Vagina (tissue), 2 donors: ENCODE measurements at places on chromosomes 16 and 17.

DNA sequence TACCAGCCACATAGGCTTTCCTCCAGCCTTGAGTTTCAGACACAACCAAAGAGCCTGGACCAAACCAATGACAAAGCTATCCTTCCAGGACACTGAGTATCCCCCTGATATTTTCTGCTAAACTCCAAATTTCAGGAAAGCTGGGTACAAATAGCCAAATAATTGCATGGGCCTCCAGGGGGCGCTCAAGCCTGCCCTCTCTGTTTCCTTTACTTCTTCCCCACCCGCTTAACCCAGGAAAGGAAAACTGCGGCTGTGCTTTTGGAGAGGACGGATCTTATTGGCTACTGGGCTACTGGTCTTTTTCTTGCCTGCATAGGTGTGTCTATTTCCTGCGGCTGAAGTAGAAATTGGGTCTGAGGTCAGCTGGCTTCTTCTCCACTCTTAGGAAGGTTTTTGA is 30.1 kb downstream of the GNGT2 start:
- DNase-seq = no peak

DNA sequence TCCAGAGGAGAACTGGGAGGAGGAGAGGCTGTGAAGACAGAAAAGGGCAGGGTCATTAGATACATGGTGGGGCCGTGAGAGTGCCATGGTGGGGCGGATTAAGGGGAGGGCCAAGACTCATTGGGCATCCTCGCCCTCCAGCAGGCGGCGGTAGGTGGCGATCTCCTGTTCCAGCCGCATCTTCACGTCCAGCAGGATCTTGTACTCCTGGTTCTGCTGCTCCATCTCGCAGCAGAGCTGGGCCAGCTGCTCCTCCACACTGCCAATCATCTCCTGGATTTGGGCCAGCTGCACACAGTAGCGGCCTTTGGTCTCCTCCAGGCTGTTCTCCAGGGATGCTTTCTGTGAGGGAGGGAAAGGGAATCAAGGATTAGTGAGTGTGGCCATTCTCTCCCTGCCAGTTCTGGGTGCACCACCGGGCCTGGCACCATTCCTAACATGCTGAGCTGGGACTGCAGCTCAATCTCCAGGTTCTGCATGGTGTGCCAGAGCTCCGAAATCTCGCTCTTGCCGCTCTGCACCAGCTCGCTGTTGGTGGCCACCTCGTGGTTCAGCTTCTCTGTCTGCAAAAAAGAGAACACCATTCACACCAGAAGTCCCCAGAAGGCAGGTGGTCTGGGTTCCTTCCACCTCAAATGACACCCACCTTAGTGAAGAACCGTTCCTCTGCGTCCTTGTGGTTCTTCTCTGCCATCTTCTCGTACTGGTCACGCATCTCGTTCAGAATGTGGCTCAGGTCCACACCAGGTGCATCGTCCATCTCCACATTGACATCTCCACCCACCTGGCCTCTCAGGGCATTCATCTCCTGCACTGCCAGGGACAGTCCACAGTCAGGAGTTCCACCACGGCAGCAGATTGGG is 129.0 kb downstream of the CCDC144A start:
- no peak for DNase-seq

GRCh38 chr17:75356260-75356937 is 49.1 kb downstream of the GRB2 start:
- DNase-seq = no peak

- no peak for DNase-seq
Measured at GRCh38 chr17:41167561-41167960, 460 bp downstream of the KRTAP4-3 start.

DNA sequence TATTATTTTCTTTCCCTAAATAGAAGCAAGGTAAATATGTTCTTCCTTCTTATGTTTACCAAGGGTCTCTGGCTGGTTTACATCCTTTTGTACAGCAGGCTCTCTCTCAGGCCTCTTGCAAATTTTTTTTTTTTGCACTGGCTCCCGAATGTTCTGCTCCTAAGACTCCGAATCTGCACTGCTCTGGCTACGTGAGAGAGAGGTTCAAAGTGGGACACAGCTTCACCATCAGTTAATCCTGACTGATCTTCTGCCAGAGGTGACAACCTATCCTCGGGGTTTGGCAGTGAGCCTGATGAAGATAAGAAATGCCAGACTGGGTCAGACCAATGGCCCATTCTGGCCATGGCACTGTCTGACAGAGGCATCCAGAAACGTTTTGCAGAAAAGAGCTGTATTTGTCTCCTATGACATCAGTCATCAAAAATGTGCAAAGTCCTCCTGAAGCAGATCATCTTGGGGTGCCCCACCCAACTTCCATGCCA is 136.9 kb downstream of the GRIN2A start:
- no peak for DNase-seq

- DNase-seq = no peak
Measured at GRCh38 chr16:7366041-7366440, 33.4 kb downstream of the RBFOX1 start.

- DNase-seq = no peak
Measured at GRCh38 chr16:57343221-57343620, 15.4 kb upstream of the CCL22 start.

- DNase-seq = no peak
Measured at GRCh38 chr16:89392881-89393737, 97.3 kb downstream of the ANKRD11 start.

GRCh38 chr16:68214726-68215125 is 21.2 kb downstream of the ESRP2 start:
- no peak for DNase-seq

- DNase-seq = no peak
Measured at GRCh38 chr17:1264196-1264595, 6.0 kb upstream of the BHLHA9 start.

DNA sequence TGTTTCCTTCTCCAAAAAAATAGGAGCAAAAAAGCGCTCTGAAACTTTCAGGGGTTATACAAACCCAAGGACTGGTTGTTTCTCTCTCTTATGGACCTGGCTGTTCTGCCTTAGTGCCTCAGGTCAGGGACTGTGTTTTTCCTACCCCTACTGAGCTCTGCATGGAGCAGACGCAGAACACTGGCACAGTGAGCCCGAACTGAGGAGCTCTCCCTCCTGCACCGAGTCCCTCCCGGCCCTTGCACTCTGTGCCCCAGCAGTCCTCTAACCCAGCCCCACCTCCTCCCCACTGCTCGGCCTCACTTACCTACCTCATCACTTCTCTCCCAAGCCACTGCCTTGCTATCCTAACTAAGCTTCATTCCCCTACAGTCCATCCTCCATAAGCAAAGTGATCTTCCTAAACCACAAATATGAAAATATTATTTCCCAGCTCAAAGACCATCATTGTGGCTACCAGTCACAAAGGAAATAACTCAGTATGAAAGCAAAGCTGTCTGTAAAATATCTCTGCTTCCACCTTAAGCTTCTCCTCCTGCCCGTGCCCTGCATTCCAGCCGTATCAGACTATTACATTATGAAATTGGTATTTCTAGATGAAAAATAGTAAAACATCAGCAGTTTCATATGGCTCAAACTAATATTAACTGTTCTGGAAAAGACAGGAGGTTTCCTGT is 13.6 kb downstream of the MEIOB start:
- no peak for DNase-seq

DNA sequence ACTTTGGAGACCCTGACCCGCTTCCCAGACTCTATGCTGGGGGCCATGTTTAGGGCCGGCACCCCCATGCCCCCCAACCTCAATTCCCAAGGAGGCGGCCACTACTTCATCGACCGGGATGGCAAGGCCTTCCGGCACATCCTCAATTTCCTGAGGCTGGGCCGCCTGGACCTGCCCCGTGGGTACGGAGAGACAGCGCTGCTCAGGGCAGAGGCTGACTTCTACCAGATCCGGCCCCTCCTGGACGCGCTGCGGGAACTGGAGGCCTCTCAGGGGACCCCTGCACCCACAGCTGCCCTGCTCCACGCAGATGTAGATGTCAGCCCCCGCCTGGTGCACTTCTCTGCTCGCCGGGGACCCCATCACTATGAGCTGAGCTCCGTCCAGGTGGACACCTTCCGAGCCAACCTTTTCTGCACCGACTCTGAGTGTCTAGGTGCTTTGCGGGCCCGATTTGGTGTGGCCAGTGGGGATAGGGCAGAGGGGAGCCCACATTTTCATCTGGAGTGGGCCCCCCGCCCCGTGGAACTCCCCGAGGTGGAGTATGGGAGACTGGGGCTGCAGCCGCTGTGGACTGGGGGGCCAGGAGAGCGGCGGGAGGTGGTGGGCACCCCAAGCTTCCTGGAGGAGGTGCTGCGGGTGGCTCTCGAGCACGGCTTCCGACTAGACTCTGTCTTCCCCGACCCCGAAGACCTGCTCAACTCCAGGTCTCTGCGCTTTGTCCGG is 1.1 kb downstream of the KCTD11 start:
- no peak for DNase-seq

DNA sequence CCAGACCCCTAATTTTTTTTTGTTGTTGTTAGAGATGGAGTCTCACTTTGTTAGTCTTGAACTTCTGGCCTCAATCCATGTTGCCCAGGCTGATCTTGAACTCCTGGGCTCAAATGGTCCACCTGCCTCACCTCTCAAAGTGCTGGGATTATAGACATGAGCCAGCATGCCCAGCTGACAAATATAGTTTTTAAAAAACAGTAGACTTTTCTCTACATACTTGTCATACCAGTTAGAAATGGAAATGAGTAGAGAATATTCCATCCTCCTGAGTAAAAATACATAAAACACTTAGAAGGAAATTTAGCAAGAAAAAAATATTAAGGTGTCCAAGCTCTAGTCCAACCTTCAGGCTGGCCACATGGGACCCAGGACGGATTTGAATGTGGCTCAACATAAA is 21.4 kb downstream of the C16orf78 start:
- peak; percentile 16 for DNase-seq

DNA sequence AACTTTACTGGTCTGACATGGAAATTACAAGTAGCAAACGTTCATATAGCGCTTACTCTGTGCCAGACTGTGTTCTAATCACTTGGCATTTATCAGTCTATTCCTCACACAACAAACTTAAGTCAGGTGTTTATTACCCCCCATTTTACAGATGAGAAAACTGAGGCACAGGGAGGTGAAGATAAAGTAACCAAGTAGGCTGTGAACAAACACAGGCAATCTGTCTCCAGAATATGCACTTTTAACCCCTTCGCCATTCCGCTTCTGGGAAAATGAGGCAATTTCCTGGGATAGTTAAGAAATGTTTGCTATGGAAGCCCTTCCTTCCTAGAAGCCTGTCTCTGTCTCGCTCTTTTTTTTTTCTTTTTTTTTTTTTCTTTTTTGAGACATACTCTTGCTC is 12.2 kb upstream of the CXCL16 start:
- no peak for DNase-seq

DNA sequence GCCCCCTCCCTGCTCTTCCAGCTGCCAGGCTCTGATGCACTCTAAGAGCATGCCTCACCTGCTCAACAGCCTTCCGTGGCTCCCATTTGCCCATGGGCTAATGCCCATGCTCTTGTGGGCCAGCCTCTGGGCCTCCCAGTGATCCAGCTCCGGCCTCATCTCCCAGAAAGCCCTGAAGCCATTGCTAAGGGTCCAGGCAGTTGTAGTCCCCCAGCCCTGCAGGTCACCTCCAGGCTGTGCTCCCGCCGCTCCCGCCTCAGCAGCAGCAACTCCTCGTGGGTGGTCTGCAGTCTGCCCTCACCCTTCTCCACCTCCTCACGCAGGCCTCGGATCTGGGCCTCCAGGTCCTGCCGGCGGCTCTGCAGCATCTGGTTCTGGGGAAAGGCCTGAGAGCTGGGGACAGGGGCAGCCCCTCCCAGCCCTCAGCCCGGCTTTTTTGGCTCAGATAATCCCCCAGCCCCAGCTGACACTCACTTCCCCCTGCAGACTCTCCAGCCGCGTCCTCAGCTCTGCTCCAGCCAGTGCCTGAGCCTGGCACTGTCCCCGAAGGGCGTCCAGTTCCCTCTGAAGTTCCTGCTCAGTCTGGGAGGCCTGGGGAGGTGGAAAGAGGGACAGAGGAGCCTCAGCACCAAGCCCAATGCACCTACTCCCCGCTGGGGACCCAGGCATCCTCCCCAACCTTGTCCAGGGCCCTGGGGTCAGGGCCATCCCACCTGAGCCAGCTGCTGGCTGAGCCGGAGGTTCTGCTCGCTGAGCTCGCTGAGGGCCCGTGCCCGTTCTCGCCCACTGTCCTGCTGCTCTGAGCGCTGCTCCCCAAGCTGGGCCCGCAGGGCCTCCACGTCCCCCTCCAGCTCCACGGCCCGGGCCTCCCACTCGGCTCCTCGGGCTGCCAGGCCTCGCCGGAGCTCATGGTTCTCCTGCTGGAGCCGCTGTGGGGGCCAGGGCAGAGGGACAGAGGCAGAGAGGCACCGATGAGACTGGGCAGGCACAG is 6.2 kb downstream of the BICDL2 start:
- DNase-seq = no peak

DNA sequence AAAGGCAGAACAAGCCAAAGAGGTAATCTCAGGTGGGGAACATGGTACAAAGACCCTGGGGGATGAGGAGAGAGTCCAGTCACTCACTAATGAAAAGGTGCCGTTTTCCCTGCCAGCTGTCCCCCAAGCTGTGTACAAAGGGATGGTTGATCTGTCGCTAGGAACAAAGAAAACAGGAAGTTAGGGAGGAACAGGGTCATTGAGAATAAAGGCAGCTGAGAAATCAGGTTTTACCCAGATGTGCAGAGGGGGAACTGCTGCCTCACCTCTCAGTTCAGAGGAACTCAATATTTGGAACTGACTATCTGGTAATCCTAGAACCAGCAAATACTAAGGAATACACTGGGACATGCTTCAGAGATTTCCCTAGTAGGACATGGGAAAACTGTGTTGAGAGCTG is 1.5 kb downstream of the RSKR start:
- DNase-seq = no peak

DNA sequence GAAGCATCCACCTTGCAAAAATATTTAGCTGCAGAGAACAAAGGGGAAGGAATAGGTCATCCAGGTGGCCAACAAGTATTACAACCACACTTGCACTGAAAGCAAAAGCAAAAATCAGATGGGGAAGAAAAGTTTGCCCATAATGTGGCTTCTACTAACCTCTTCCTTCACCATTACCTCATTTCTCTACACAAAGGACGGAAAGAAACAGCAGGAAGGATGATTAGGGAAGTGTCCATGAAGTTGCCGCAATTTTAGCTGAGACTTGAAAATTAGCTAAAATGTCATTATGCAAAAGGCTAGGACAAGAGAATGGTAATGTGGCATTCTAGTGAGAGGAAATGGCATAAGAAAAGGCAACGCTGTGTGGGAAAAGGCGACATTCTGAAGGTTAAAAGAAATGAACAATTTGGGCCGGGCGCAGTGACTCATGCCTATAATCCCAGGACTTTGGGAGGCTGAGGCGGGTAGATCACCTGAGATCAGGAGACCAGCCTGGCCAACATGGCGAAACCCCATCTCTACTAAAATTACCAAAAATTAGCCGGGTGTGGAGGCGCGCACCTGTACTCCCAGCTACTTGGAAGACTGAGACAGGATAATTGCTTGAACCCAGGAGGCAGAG is 13.7 kb downstream of the KANSL1 start:
- DNase-seq = no peak

GRCh38 chr16:28499854-28500253 is 5.4 kb downstream of the APOBR start:
- DNase-seq = no peak

DNA sequence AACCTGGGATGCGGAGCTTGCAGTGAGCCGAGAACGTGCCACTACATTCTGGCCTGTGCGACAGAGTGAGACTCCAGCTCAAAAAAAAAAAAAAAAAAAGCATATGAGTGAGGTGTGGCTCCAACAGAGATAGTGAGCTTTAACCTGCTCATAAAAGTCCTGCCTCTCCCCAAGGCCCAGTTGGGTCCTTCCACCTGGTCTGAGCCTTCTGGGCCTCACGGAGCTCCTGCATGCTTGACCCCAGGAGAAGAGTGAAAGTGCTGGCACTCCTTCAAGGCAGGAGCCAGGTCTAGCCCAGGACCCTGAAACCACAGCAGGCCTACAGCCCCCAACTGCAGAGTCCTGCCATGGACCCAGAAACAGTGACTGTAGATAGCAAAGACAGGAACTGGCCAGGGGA is 17.7 kb downstream of the HSD11B2 start:
- no peak for DNase-seq
